Daoy (cell line): ENCODE measurements at places on chromosomes 3 and 15. TPM values are rescaled to one million over a fixed set of nuclear protein-coding genes. Genes with fewer than 3 reads are reported as not detected.

- no peak for DNase-seq
These were observed 659.1 kb downstream of the SI start for GRCh38 chr3:164419220-164419619.

- no peak for DNase-seq
These were observed 51.6 kb downstream of the QTRT2 start for GRCh38 chr3:114108137-114108536.

DNA sequence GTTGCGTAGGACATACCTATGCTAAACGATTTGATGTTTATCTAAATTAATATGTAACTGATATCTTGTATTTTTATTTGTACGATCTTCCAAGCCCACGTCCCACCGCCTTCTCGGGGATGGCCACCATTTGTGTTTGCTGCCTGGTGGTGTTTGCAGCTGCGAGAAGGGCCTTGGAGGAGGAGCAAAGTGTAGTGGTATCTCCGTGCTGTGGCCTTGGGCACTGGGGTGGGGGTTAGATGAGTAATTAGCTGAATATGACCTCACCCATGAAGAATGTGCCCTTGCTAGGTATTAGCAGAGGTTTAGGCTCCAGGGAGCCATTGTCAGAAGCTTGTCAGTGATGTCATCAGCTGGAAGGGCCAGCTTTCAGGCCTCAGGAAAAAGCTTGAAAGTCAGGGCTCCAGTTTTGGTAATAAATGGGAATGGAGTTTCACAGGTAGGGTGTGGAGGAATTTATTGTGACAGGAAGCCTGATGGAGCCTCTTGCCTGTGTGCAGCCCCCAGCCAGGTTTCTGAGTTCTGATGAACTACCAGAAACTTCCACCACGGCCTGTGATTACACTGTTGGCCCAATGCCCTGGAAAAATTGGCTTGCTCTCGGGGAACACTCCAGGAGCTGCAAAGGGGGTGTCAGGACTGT is 41.0 kb downstream of the FLNB start:
- peak; percentile 95 for DNase-seq

SOX2 gene
- total RNA-seq, result 3.1 and 4.3 TPM in 2 replicates

TPRA1 gene
- 33.5 and 41.0 TPM in 2 replicates for total RNA-seq
